ENCODE measurements at places on chromosomes 7 and 10.

GRCh38 chr10:49070701-49071100 is 44.6 kb downstream of the VSTM4 start:
- no peak for DNase-seq

GRCh38 chr10:6659451-6659850 is 79.4 kb upstream of the PRKCQ start:
- no peak for DNase-seq

- DNase-seq: no peak
Measured at GRCh38 chr10:124032971-124033886, 60.2 kb downstream of the CHST15 start.

- no peak for DNase-seq
Measured at GRCh38 chr10:73818402-73818801, 7.0 kb upstream of the NDST2 start.

DNA sequence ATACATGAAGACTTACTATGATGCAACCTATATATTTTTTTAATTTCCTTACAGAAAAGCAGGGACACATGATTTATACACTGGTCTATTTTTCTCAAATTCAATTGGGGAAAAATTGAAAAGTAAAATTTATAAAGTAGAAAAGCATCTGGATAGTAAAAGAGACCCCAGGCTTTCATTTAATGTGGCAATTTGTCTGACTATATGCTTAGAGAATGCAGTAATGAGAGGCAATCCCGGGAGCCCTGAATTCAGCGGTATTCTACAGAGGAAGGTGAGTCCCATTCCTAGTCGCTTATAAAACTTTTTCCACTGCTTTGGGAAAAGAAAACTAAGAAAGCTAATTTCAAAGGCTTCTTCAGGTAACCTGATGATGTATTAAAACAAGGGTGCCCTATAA is 167.1 kb downstream of the SEMA3D start:
- no peak for DNase-seq

GRCh38 chr10:132671228-132672154 is 114.5 kb downstream of the NKX6-2 start:
- DNase-seq: no peak

- no peak for DNase-seq
Measured at GRCh38 chr10:33709008-33709753, 374.7 kb upstream of the NRP1 start.

- no peak for DNase-seq
Measured at GRCh38 chr10:47009215-47009838, 98.1 kb downstream of the PTPN20 start.
